Thoracic aorta (tissue), 2 donors: ENCODE measurements at places on chromosomes 6 and 20. TPM values are rescaled to one million over a fixed set of nuclear protein-coding genes. Genes with fewer than 3 reads are reported as not detected.

DNA sequence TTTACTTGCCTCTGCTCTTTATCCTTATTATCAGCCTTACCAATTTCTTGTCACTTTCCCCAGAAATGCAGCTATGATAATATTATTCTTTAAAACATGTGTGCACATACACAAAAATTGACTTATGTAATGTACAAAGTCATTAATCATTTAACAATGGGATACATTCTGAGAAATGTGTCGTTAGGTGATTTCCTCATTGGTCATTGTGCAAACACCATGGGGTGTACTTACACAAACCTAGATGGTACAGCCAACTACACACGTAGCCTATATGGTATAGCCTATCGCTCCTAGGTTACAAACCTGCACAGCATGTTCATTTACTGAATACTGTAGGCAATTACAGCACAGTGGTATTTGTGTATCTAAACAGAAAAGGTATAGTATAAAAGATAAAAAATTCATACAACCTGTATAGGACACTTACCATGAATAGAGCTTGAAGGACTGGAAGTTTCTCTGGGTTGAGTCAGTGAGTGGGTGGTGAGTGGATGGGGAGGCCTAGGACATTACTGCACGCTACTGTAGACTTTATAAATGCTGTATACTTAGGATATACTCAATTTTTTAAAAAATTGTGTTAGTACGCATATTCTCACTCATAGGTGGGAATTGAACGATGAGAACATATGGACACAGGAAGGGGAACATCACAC, 56.9 kb downstream of the HIVEP1 start:
- H3K27me3 ChIP-seq = no peaks in the 10 kb centered on the region
- no peak overlapping the region for H3K27ac ChIP-seq
- DNase-seq = no peak

GRCh38 chr20:62837790-62838127, 20.9 kb downstream of the COL9A3 start:
- no peaks in the 10 kb centered on the region for H3K4me1 ChIP-seq
- H3K4me3 ChIP-seq = no peak overlapping the region
- H3K36me3 ChIP-seq = no peaks in the 10 kb centered on the region
- no peak for DNase-seq
- no peaks in the 10 kb centered on the region for H3K27me3 ChIP-seq

Gene PSMB1
- total RNA-seq = 143 TPM

Gene F13A1
- 156 TPM for total RNA-seq

Gene ADGRB3
- 10.1 TPM for total RNA-seq
